Spinal cord (tissue), 10 donors: ENCODE measurements at places on chromosomes 5 and 9.

DNA sequence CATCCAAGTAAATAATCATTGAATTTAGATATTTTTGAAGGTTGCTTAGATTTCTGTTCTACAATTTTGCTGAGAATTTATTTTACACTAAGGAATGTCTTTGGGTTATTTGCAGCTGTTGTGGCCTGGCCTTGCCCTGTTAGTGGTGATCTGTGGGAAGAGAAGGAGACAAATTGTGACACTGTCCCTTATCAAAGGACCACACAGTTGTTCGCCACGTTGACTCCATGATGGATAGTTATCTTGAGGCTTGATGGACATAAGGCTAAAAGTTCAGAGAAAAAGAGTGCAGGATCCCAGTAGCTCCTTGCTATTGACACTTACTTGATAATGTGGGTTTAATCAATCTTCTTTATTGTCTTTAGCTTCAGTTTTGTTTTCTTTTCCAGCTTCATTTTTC lies 186.6 kb upstream of the MEF2C start:
- DNase-seq = no peak

DNA sequence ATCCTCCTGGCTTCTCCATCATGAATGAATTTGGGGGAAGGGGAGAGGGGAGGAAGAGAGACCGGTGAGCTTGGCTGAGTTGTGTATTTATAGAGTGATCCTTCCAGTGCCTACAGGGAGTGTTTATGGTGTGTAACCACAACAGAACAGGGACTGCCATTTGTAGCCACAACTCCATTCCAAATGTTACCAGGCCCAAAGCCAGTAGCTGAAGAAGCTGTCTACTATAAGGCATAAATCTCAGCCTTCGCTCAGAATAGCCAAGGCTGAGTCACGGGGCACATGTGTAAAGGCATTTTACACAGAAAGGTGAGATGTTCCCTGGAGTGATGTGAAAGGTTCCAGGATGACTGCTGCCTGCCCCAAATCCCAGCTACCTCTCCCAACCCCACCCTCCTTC lies 2.5 kb downstream of the TMEM252 start:
- DNase-seq = no peak

DNA sequence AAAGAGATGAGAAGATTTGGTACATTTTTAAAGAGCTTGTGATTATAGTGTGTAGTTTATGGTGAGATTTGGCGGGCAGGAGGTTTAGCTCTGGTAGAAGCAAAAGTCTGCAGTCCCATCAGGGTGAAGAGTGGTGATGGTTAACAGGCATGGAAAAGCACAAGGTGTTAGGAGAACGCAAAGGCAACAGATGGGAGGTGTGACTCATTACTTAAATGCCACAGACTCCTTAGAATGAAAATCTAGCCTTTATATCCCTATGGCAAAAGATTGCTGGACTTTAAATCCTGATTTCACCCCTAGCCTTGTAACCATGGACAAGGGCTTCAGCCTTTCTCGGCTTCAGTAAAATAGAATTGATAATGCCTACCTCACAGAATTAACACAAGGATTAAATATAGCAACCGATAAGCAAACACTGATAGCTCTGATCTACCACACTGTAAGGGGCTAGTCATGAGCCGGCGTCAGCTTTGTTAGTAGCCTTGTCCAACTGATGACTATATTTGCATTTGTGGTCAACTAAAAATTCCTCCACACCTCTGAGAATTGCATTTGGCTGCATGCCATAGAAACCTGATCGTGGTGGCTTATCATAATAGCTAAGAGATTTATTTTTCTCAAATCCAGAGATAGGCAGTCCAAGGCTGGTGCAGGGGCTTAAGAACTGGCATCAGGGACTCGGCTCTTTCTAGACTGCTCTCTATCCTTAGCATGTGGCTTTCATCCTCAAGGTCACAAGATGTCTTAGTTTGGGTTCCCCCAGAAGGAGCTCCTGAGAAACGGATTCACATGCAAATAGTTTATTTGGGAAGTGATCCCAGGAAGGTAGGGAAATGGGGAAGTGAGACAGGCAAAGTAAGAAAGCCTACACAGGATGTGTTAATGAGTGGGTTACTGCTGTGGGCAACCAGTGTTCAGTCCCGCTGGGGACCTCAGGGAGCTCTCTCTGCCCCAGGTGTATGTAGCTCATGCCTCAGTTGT lies 19.6 kb downstream of the MFAP3 start:
- DNase-seq = no peak

DNA sequence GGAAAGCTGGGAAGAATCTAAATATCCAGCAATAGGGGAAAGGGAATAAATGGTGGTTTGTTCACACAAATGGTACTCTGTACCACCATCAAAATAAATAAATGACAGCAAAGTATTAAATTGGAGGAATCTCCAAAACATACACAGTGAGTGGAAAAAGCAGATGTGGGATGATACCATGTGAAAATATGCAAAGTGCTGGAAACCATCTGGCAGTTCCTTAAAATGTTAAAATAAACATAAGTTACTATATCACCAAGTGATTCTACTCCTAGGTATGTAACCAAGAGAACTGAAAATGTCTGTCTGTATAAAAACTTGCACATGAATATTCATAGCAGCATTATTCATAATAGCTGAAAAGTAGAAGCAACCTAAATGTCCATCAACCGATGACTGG lies 41.9 kb upstream of the TEX48 start:
- no peak for DNase-seq

GRCh38 chr9:4581861-4582565 lies 80.1 kb upstream of the PLPP6 start:
- no peak for DNase-seq

DNA sequence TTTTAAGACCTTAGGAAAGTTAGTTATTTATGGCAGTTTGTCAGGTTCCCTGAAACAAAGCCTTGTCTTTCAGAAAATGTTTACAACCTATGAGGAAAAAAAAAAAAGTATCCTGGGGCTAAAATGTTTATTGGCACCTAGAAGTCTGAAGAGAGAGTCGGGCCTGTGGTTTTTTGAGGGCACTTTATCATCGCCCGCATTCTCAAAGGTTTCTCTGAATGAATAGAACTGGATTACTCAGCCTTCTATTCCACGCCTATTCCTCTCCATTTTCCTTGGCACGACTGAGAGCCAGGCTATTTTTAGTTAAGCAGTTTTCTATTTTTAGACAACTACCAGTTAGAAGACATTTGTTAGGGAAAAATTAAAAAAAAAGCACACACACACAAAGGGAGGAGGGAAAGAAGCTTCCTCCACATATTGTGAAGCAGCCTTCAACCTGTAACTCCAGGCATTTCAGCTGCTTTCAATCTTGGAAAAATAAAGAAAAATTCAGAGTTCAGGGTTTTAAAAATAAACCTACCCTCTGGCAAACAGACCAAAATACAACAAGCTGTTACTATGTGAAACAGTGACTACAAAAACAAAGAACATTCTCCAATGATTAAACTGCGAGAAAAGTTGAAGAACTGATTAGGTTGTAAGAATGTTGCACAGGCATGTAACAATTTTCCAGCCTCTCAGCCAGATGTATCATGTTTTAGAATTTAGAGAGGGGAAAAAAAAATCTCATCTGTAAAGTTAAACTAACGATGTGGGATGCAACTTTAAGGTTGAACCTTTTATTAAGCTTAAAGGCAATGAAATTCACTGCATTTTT lies 97.0 kb downstream of the MEF2C start:
- DNase-seq = peak; percentile 62

DNA sequence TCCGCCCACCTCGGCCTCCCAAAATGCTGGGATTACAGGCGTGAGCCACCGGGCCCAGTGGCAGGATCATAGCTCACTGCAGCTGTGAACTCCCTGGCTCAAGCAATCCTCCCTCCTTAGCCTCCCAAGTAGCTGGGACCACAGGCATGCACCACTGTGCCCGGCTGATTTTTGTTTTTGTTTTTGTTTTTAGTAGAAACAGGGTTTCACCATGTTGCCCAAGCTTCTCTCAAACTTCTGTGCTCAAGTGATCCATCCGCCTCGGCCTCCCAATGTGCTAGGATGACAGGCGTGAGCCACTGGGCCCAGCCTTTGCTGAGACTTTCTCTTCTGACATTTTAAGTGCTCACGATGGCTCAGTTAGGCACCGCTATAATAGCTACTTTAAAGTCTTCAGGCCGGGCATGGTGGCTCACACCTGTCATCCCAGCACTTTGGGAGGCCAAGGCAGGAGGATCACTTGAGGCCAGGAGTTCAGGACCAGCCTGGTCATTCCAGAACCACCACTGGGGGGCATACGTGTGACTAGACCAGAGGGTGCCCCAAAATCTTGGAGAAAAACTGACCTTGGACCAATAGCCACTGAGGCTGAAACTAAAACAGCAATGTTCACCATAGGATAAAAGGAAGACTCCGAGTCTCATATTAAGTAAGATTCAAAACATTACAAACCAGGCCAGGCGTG lies 3.1 kb upstream of the ENTPD8 start:
- no peak for DNase-seq

DNA sequence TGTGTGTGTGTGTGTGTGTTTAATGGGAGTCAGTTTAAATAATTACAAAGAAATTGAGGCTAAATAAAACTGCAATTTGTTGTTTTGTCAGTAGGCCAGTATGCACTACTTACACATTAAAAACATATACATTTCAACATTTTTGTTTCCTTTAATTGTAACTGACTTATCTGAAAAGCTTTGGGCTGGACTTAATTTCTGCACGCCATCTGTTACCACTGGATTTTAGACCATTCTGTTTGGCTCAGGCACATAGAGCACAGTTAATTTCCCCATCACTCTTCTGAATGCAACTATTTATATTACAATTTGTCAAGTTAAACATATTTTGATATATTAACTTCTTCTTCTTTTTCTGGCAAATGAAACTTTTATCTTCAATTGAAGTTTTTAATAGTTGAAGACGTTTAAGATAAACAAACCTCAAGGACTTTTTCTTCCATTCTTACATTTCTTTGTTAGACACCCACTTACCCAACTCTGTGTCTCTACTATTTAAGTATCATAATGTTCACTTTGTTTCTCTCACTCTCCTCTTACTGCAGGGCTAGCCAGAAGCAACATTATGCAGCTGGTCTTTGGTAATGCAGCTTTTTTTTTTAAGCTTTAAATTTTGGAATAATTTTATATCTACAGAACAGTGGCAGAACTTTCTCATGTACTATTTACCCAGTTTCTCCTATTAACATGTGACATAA lies 253.4 kb upstream of the ANKH start:
- no peak for DNase-seq

- DNase-seq = no peak
These were observed 272.2 kb downstream of the AUH start for GRCh38 chr9:91089405-91090129.

DNA sequence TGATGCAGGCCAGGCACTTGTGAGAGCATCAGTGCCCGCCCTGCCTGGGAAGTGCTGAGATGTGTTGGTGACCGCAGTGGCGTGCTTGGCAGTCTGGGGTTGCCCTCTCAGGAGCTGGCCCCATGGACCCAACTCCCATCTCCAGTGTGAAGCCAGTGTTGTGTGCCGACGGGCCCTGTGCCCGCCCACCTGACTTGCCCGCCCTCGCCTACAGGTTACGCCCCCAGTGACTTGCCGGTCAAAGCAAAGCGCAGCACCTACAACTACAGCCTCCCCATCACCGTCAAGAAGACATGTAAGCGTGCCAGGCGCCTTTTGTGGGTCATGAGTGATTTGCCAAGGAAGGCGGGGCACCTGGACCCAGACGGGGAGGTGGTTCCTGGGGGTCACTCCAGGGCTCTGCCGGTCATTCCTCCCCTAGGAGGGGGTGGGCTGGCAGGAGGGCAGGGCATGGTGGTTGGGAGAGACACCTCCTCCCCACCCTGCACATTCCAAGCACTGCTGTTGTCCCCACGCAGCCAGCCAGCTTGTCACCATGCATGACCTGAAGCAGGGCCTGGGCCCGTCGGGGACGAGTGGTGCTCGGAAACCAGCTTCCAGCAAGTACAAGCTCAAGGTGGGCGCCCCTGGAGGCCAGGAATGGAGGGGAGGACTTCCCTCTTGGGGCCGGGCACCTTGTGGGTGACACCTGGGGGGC lies 7.4 kb upstream of the CEL start:
- no peak for DNase-seq

DNA sequence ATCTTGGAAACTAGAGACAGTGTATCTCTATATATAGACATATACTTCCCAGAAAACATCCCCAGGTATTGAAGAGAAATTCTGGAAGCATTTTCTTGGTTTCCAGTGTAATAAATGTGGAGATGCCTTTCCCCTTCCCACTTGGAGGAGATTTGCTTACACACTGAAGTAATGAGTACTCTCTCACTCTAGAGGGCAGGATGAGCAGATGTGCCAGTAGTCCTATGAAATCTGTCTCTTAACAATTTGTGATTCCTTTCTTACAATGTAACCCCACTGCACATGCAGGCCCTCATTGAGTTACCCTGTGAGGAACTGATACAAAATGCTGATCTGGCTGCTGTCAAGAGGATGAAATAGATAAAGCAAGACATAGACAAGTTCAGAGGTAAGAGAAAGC lies 567.2 kb downstream of the SLCO4C1 start:
- DNase-seq = no peak

- DNase-seq = peak; percentile 36
These were observed 59.1 kb downstream of the ABCA1 start for GRCh38 chr9:104868687-104869404.

- DNase-seq = no peak
These were observed 269.7 kb downstream of the ISL1 start for GRCh38 chr5:51652980-51653379.

DNA sequence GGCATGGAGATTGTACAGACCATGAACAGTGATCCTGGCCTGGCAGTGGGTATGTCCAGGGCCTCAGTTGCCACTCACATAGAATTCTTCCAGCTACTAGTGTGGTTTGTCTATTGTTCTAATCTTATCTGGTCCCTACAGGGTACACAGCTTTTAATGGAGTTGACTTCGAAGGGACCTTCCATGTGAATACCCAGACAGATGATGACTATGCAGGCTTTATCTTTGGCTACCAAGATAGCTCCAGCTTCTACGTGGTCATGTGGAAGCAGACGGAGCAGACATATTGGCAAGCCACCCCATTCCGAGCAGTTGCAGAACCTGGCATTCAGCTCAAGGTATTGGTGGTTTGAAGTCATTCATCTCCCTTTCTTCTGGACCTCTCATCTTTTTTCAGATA lies 43.8 kb downstream of the THBS4 start:
- no peak for DNase-seq

DNA sequence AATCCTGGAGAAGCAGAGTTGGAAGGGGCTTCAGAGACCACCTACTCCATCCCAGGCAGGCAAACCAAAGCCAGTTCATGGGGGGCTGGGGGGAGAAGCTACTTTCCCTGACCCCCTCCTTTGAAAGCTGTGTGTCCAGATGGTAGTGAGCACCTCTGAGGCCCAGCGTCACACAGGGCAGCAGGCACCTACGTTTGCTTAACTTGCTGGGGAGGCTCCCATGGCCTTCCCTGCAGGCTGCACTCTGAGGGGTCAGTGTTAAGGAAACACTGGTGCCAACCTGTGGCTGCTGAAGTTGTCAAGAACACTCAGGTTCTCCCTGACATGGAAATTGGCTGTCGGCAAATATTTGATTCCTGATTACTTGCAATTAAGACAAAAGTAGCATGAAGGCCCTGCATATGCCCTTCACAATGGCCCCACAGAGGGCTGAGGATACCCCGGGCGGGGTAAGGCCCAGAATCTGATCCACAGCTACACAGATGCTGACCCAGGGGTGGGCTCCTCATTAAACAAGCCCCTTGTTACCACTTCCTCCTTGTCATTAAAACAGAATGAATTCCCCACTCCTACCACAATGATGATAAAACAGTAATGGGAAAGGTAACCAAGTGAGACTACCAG lies 208.5 kb downstream of the FSTL4 start:
- DNase-seq = peak; percentile 47
